ENCODE measurements at places on chromosomes 6 and 20. TPM values are rescaled to one million over a fixed set of nuclear protein-coding genes. Genes with fewer than 3 reads are reported as not detected.

PRR18 gene
- total RNA-seq = not detected

COQ3 gene
- total RNA-seq = 7.9 TPM

- peaks cover 15% of the 10 kb centered on the region for H3K36me3 ChIP-seq
- H3K27ac ChIP-seq = peak overlapping the region; percentile 46
- H3K4me3 ChIP-seq = no peak overlapping the region
- H3K4me1 ChIP-seq = peaks cover 8% of the 10 kb centered on the region
These were observed 43.1 kb downstream of the BLTP3A start for GRCh38 chr6:34834789-34835518.

NINL gene
- total RNA-seq = 1.6 TPM

BACH2 gene
- 5.8 TPM for total RNA-seq

DNA sequence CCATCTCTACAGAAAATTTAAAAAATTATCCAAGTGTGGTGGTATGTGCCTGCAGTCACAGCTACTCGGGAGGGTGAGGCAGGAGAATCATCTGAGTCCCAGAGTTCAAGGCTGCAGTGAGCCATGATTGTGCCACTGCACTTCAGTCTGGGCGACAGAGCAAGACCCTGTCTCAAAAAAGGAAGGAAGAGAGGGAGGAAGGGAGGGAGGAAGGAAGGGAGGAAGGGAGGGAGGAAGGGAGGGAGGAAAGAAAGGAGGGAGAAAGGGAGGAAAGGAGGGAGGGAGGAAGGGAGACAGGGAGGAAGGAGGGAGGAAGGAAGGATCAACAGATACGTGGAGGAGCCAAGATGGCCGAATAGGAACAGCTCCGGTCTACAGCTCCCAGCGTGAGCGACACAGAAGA, 90.1 kb downstream of the ZNF217 start:
- no peak overlapping the region for H3K27ac ChIP-seq
- H3K27me3 ChIP-seq = no peaks in the 10 kb centered on the region
- no peak overlapping the region for H3K4me3 ChIP-seq
- no peaks in the 10 kb centered on the region for H3K36me3 ChIP-seq

HTR1E gene
- not detected for total RNA-seq

DNA sequence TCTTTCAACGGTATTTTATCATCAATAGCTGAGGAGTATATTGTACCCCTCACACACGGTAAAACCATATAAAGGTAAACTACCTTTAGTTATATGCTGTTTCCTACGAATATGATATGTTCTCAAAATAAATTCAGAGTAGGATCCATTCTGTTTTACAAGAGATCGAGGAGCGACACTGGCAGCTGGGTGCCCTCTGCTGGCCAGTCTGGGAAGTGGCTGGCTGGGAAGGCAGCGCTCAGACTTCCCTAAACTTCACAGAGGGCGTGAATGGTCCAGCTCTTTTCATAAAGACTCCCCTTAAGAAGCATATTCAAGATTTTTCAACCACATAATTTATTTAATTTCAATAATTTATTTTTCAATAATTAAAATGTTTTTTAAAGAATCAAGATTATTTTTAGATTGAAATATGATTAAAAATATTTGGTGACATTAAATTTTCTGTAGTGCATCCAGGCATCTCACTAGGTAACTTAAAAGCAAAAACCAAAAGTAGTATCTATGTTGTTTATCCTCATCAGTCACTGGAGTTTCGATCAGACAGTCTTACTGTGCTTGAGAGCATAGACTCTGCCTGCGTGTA, 187.5 kb upstream of the PDE10A start:
- H3K36me3 ChIP-seq = no peaks in the 10 kb centered on the region
- H3K27me3 ChIP-seq = peaks cover 65% of the 10 kb centered on the region
- H3K27ac ChIP-seq = no peak overlapping the region
- H3K4me1 ChIP-seq = peaks cover 5% of the 10 kb centered on the region
- DNase-seq = peak; percentile 72

- H3K27me3 ChIP-seq = no peaks in the 10 kb centered on the region
- no peak for DNase-seq
- peaks cover 24% of the 10 kb centered on the region for H3K4me1 ChIP-seq
These were observed 10.0 kb downstream of the YTHDF1 start for GRCh38 chr20:63205896-63206295.

DNA sequence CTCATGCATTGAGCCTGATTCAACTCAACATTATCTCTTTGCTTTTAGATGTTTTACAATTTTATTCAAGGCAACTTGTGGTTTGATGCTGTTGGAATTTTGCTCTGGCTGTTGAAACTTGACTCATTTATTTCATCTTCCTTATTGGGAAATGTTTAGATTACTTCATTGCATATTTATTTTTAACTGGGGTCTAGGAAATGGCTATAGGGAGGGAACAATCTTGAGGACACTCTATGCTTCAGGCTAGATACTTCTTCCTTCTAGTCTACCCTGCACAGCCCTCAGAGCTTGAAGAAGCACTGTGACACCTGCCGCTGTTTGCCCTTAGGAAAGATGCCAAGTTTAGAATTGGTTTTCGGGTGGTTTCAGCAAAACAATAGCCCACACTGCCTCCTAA, 183.4 kb downstream of the ADGRG6 start:
- peaks cover 2% of the 10 kb centered on the region for H3K27me3 ChIP-seq
- H3K4me3 ChIP-seq = no peak overlapping the region

DNA sequence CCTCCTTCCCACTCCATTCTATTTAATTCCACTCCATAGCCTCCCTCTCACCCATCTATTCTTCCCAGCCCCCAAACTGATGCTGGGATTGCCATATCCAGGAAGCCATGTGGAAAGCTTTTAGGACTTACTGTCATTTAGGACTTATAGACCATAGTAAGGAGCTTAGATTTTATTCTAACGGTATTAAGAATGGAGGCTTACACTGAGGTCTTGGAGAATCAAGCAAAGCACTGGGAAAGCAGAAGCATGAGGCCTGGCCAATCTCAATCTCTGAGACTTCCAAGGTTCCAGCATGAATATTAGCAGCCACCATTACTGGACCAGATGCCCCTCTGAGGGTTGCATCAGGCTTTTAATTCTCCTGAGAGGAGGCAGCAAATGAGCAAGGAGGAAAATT, 1.4 kb downstream of the CST9 start:
- H3K36me3 ChIP-seq = no peaks in the 10 kb centered on the region
- H3K4me1 ChIP-seq = peaks cover 10% of the 10 kb centered on the region
- no peak overlapping the region for H3K4me3 ChIP-seq
- no peak overlapping the region for H3K27ac ChIP-seq
- no peak for DNase-seq

Measured in natural killer cell treated with Interleukin-12 subunit alpha and Interleukin-12 subunit beta and Interleukin-15 and Interleukin-18, amount 100 ng/mL, for 72 hours (primary cell).